MG63 (cell line): ENCODE measurements at places on chromosomes 13 and 19. TPM values are rescaled to one million over a fixed set of nuclear protein-coding genes. Genes with fewer than 3 reads are reported as not detected.

Gene ZSCAN22
- total RNA-seq: 0.12 and 2.5 TPM in 2 replicates

Gene ATP7B
- 1.9 and 6.9 TPM in 2 replicates for total RNA-seq

Gene LCP1
- total RNA-seq: 0.57 and 0.63 TPM in 2 replicates

Gene GPR12
- not detected in 2 replicates for total RNA-seq

Gene SIGLEC12
- not detected in 2 replicates for total RNA-seq

Gene YJEFN3
- total RNA-seq: 3.1 and 4.8 TPM in 2 replicates

Gene LGALS4
- not detected in 2 replicates for total RNA-seq

Gene MUC16
- not detected in 2 replicates for total RNA-seq

Gene ZNF439
- 0.40 and 0.64 TPM in 2 replicates for total RNA-seq

Gene LATS2
- 8.2 and 10.6 TPM in 2 replicates for total RNA-seq

Gene TRMT1
- 127 and 172 TPM in 2 replicates for total RNA-seq

Gene TEX29
- total RNA-seq: not detected in 2 replicates

Gene KLF12
- total RNA-seq: 1.7 and 12.8 TPM in 2 replicates

Gene HIPK4
- total RNA-seq: 0.22 and 0.69 TPM in 2 replicates

GRCh38 chr13:100231176-100231575 lies 142.3 kb downstream of the PCCA start:
- DNase-seq: no peak

DNA sequence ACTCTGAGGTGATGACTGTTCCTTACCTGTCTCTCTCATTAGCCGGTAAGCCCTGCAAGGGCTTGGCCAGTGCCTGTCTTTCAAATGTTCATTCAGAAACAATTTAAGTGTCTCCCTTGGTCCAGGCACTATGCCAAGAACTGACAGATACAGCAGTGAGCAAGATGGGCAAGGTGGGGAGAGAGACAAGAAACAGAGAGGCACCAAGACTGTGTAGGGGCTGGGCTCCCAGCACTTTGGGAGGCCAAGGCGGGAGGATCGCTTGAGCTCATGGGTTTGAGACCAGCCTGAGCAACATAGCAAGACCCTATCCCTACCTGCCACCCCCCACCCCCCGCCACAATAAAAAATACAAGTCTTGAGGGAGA lies 1.3 kb upstream of the CCNE1 start:
- DNase-seq: peak; percentile 33

GRCh38 chr19:45368737-45369340 lies 1.5 kb downstream of the ERCC2 start:
- no peak for DNase-seq

GRCh38 chr13:49086722-49087121 lies 111.0 kb downstream of the FNDC3A start:
- no peak for DNase-seq

- DNase-seq: peak; percentile 26
These were observed 452 bp downstream of the PIAS4 start for GRCh38 chr19:4007836-4008539.

DNA sequence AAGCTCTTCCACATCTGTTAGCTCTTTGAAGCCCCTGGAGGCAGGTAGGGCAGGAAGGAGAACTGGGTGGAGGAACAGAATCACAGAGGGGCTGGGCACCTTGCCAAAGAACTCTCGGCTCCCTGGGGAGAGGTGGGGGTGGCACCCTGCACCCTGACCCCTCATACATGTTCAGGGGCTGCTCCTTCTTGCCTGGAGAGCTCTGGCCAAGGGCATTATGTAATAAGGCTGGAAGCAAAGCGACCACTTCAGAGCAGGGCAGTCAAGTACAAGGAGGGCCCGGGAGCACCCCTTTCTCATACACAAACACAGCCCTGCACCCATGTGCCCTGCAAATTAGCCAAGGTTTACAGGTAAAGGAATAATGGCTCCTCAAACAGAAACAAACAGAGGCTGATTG lies 351.9 kb upstream of the TSHZ3 start:
- DNase-seq: no peak

- peak; percentile 33 for DNase-seq
These were observed 810 bp upstream of the NFKBID start for GRCh38 chr19:35901055-35901644.

GRCh38 chr13:28636677-28637317 lies 22.1 kb upstream of the POMP start:
- DNase-seq: peak; percentile 39

DNA sequence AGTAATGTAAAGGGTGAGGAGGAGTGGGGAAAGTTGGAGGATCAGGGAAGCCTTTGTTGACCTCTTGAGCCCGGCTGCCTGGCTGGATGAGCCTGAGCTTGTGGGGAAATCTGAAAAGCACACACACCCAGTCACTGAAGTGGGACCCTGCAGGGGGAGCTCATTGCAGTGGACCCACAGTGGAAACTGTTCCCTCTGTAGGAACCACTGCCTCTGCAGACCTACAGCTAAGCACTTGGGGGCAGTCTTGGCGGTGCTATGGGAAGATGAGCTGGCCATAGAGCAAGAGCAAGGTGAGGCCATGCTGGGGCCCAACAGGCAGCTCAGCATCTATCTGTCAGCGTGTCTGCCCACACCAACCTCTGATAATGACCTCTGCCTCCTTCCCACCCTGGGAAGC lies 294.8 kb downstream of the TSHZ3 start:
- DNase-seq: peak; percentile 50

DNA sequence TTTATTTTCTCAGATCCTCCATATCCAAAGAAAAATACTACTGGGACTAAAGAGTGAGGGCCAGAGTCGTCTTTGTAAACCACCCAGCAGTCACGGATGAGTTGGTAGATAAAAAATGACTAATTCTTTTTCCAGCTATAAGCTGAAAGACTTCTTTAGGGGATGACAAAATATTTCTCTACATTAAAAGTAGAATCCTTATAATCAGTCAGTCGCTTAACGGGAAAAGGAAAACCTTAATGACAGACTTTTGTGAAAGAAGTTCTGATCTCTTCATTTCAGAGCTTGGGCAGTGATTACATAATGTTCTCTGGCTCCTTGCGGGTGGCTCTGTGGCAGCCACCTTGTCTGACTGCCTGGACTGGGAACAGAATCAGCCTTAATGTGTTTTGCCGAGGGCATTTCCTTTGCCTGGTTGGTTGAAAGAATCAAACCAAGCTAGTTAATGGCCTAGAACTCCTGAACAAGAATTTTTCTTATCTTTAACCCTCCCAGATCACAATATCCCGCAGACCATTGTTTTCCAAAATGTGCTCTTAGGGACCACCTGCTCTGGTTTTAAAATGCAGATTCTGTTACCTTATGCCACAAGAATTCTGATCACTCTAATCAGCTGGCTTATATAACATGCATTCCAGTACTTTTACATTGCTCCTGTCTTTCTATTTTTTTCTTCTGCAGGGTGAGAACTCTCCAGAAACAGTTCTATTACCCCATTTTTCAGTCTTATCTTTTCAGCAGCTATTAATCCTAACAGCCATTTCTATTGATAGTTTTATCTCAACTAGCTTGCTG lies 2.5 kb downstream of the ITM2B start:
- DNase-seq: peak; percentile 19

GRCh38 chr19:2194513-2195078 lies 30.9 kb downstream of the DOT1L start:
- DNase-seq: no peak

GRCh38 chr13:27504128-27504867 lies 53.9 kb upstream of the MTIF3 start:
- DNase-seq: no peak

- DNase-seq: no peak
These were observed 36.4 kb upstream of the STARD13 start for GRCh38 chr13:33321686-33322542.

DNA sequence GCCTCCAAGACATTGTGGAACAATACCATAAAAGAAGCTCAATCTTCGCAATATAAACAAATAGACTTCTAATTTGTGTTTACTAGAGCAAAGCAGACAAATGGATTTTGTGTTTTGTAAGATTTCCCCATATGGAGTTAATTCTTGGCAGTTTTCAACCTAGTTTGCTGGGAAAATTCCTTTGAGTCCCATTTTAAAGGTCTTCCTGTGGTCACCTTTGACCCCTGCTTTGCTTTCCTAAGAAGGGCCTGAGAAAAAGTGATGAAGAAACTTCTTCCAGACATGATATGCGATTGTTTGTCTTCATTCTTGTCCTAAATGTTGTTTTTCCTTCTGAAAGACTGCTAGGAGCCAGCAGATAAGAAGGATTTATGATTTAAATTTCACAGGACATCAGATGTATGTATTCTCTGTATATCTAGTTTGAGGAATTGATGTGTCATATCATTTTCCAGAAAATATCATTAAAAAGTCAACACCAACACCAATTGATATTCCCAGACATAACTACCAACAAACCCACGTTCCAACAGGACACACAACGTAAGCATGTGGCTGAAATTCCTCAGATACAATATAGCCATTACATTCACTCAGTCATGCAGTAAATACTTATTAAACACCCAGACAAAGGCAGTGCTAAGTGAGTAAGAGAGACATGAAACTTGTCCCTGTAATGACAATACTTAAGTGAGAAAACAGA lies 276.4 kb downstream of the LHFPL6 start:
- no peak for DNase-seq

- DNase-seq: no peak
These were observed 77.3 kb upstream of the GPR183 start for GRCh38 chr13:99384468-99384867.

- DNase-seq: no peak
These were observed 606.5 kb downstream of the UQCRFS1 start for GRCh38 chr19:28606269-28607032.

DNA sequence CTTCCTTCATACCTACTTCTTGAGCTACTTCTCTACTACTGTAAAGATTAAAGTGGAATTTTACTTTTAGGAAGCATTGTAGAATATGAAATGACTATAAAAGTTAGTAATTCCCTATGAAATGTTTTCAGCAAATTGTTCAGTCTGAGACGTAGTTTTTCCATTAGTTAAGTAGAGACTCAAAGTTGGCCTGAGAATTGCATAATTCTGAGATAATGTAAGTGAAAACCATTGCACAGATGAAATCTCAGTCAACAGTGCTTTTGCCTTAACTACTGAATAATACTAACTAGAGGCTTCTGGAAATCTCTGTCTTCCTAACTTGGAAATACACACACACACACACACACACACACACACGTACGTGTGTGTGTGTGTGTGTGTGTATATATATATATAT lies 125.9 kb downstream of the FGF14 start:
- DNase-seq: no peak

DNA sequence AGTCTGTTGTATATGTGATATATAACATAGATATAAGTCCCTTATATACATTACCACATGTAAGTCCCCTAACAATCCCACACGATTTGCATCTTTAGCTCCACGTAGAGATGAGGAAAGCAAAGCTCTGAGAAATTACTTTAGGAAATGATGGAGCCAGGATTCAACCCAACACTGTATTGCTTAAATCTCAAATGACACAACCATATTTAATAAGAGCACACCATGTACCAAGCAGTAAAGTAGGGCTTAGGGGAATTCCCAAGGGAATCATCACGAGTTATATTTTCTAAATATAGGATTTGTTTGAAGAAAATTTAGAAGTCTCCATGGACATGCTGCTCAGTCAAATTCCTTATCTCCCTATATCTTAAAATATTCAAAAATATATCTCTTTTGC lies 61.3 kb upstream of the POMP start:
- DNase-seq: no peak

DNA sequence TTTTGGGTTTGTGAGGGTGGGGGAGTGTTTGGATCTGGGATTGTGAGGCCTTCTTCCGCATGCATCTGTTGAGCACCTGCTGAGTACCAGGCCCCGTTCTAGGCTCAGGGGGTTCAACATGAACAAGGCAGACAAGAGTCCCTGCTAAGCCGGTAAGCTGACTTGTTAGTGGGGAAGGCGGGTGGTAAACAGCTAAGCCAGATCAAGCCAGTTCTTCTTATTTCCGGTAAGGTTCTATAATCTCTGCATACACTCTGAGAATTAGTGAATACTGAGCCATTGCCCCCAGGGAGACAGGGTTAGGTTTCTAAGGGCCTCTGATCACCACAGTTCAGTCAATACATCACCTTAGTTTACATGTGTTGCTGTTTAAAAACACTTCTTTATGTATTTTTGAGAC lies 9.9 kb upstream of the EHD2 start:
- DNase-seq: no peak

- DNase-seq: no peak
These were observed 10.4 kb downstream of the FGF22 start for GRCh38 chr19:650121-650520.

GRCh38 chr13:45748941-45749759 lies 47.0 kb downstream of the CBY2 start:
- no peak for DNase-seq

DNA sequence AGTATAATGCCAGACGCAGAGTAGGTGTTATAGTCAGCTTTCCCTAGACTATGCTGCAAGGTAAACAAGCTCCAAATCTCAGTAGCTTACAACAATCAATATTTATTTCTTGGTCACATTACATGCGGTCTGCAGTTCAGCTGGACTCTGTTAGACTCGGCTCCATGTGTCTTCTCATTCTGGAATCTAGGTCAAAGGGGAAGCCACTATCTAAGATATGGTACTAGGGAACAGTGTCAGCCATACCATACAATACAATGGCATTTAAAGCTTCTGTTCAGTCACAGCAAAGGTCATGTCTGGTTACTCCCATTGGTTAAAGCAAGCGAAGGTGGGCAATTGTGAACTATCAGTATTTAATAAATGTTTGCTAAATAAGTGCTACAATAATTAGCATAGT lies 65.3 kb upstream of the SERTM1 start:
- DNase-seq: no peak

DNA sequence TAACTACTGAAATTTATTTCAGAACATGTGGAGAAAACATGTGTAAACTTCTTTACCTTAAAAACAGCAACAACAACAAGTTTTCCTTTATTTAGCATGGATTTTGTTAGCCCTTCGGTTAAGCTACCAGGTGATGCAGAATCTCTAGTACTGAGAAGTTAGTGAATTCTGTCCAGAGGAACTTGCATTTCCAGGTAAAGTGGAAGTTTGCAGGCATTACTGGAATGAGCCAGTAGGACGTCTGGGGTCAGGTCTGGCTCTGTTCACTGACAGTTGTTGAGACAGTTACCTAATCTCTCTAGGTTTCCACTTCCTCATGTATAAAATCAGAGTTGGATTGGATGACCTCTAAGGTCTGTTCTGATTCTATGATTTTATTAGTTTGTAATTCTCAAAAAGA lies 244.3 kb downstream of the OLFM4 start:
- DNase-seq: no peak

- no peak for DNase-seq
These were observed 13.5 kb downstream of the ZFR2 start for GRCh38 chr19:3855320-3855719.

GRCh38 chr13:50011461-50011860 lies 3.8 kb upstream of the KCNRG start:
- no peak for DNase-seq

DNA sequence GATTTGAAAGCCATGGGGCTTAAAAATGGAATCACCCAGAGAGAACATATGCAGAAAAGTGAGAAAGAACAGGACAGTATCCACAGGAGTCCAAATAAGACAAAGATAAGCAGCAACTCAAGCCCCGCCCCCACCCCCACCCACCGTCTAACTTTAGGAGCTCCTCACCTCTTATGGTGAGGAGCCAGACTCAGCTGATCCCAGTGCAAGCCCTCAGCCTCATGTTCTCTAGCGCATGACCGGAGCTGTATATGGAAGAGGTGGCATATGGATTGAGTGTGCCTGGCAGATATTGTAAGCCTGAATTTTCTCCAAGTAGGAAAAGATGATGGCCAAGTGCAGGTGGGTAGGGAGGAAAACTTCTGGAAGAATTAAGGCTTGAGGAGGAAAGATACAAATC lies 36.4 kb upstream of the DCT start:
- DNase-seq: no peak
